Activated naive CD4-positive, alpha-beta T cell treated with anti-CD3 and anti-CD28 coated beads, Interleukin-2, amount 50 U/mL, for 72 hours (primary cell): ENCODE measurements at places on chromosomes 3 and 15. TPM values are rescaled to one million over a fixed set of nuclear protein-coding genes. Genes with fewer than 3 reads are reported as not detected.

- DNase-seq: no peak
These were observed 64.5 kb downstream of the EPHA3 start for GRCh38 chr3:89171687-89172545.

DNA sequence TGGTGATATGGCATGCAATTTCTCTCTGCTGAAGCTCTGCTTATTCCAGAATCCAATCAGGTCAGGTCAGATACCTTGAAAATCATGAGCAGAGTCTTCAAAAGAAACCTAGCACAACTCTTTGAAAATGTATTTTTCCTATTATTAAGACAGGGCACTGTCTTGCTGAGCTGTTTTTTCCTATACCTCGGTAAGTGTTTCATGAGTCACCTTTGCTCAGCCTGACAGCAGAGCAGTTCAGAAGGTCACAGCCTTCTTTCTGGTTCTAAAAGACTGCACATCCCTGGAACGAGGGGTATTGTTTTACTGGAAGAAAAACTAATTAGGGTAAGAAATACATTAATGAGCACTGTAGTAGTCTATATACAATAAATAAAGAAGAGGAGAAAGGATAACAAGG, 422.0 kb downstream of the SOX2 start:
- DNase-seq: no peak

- no peak for DNase-seq
These were observed 795.3 kb upstream of the ARRDC4 start for GRCh38 chr15:97165205-97165604.

DNA sequence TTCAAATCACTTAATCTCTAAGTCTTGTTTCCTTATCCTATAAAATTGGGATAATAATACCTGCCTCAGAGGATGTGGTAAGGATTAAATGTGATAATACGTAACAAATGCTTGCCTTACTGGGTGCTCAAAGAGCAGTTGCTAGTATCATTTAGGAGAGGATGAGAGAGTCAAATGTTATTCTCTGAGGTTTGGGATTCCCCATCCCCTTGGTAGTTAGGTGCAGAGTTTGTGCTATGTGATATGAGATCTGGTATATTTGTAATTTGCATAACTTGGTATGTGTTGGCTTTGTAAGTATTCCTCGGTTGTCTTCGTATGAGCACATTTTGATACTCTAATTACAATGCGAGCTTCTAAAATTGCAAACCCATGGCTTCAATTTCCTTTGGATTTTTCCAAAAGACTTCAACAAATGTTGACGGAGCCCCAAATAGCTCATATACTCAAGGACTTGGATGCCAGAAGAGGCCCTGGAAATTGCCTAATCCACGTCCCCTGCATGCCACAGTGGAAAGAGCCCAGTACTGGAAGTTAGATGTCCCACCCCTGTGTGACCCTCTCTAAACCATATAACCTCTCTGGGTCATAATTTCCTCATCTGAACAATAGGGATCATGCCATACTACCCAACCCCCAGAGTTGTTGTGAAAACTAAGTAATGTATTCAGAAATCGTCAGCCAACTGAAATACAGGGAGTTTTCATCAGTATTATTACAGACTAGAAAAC, 85.0 kb downstream of the FBN1 start:
- no peak for DNase-seq

DNA sequence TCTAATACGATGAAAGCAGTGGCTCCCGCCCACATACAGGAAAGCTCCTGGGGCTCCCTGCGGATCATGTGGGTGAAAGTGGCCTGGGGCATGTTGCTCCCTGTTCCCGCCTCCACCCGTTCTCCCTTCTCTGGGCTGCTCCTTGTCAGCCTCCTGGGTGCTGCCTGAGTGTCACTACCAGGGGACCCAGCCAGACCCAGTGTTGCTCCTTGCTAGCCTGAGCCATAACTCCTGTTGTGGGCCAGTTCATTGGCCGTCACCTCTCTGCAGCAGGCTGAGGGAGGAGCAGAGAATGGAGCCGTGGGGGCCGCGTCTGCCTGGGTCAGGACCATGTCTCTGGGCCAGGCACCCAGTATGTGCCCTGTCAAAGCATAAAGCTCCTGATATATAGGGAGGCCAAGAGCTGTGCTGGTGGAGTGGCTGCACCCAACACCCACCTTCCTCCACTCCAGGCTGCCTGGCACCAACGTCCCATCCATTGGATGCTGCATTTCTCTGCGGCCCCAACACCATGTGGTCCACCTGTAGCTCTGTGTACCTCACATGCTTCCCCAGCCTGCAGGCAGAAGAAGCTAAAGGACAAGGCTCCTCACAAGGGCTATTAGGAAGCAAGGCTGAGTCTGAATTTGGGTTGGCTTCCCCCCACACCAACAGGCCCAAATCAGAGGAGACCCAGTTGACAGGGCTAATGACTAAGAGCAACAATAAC, 40.5 kb downstream of the KLF13 start:
- DNase-seq: no peak

- no peak for DNase-seq
These were observed 124.4 kb downstream of the B3GALNT1 start for GRCh38 chr3:160980740-160981139.

DNA sequence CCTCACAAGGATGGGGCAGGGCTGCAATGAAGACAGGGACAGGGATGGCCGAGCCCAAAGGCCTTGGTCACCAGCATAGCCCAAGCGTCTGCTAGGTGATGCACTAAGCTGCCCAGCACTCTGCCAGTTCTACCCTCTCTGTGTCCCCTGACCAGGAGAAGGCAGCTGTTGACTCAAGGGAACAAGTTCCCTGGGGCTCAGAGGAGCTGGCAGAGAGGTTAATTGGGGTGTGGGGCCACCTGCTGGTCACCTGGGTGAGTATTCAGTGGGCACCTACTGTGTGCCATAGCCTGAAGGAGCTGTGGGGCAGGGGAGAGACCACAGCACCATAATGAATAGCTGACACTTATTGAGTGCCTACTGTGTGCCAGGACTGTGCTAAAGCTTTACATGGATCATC, 22.0 kb upstream of the DOCK3 start:
- DNase-seq: peak; percentile 66

GRCh38 chr3:74344865-74345440, 269.5 kb downstream of the CNTN3 start:
- DNase-seq: no peak

DNA sequence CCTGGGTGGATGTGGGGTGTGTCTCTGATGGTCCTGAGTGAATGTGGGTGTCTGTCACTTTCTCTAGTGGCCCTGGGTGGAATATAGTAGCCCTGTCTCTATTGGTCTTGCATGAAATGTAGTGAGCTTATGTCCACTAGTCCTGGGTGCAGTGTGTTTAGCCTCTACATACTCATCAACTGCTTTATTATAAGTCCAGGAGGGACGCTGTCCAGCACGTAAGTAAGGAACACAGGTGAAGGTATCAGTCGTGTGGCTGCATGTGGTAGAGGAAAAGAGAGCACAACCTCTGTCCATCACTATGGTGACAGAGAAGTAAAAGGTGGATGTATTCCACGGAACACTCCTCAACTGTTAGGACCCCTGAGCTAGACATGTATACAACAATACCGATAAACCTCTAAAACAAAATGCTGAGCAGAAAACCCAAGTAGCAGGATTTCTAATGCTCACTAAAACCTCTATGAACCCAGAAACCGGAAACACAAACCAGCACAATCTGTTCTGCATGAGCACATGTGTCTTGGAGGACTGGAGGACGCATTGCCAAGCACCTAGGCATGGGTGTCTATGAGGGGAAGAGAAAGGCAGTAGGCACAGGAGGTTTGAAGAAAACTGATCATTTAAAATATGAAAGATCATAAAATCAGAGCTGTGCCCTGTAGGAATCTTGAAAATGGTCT, 11.0 kb downstream of the LTF start:
- DNase-seq: no peak

DNA sequence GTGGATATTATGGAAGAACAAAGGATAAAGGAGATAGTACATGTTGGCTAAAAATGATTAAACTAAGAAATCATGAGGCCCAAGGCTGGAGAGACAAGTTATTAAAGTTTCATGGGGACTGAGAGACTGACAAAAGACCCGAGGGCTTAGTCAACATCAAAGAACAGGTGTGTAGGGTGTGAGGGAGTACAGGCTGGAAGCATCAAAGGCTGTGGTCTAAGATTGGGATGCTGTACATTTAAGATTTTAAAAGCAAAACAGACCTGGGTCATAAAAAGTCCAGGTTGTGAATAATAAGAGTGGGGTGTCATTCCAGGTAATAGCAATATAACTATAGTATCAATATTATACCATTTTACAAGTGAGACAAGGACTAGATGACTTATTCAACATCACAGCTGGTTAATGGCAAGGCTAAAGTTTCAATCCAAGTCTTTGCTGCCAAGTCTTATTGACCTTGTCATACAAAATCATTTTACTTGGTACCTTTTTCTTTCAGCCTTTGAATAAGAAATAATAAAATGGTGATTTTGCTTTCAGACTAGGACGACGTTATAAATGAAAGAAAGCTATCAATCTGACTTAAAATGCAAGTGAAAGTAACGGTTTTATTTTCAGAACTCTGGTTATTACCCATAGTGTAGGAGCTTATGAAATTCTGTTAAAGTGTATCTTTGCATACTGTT, 211.6 kb downstream of the TNIK start:
- DNase-seq: no peak

ARHGAP11A gene
- total RNA-seq: 133 TPM

ANKUB1 gene
- total RNA-seq: not detected

CELSR3 gene
- total RNA-seq: 12.6 TPM

APOD gene
- 0.30 TPM for total RNA-seq

SLC22A14 gene
- total RNA-seq: not detected

ZBED2 gene
- 517 TPM for total RNA-seq

CCDC71 gene
- 20.3 TPM for total RNA-seq

SPSB4 gene
- not detected for total RNA-seq
